Activated CD4-positive, alpha-beta T cell treated with anti-CD3 and anti-CD28 coated beads for 1 hour (primary cell): ENCODE measurements at places on chromosomes 4 and X.
A peak's percentile ranks its signal among the peaks of the same experiment; 100 is the strongest.

GRCh38 chr4:140926672-140927071 lies 170.5 kb upstream of the TBC1D9 start:
- no peak for DNase-seq

DNA sequence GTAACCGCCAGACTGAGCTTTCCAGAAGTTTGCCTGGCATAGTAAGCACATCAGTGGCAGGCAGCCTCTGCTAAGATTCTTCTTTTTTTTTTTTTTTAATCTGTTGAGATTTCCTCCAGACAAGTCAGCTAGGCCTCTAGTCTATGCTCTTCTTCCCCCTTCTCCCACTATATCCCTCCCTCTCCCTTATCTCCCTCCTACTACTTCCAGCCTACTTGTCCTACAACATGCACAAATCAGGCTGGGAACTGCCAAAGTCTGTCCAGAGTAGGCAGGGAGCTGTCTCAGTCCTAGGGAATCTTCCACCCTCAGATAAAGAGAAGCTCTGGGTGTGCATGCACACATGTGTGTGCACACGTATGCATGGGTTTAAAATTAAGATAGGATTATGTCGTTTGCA lies 49.7 kb upstream of the ARMCX2 start:
- no peak for DNase-seq

DNA sequence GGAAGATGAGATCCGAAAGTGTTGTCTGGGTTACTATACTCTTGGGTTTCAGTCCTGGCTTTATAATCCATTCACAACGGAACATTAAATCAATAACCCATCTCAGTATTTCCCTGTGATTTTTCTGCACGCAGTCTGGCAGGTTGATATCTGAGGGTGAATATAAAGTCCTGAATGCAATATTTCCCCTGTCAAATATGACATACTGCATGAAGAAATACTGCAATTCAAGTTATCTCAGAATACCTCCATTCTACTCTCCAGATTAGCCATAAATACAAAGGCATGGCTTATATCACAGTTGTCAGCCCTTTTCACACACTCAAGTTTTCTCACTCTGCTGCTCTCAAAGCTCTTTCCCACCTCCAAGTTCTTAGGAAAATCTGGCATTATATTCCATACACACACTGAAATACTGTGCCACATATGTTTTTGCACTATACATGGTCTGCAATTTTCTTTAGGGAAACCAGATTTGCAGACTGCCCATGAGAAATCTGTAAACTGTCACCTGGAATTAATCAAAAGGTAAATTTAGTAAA lies 64.7 kb downstream of the WDFY3 start:
- no peak for DNase-seq

- DNase-seq, result no peak
These were observed 196.5 kb upstream of the FTHL17 start for GRCh38 chrX:31268359-31268758.

DNA sequence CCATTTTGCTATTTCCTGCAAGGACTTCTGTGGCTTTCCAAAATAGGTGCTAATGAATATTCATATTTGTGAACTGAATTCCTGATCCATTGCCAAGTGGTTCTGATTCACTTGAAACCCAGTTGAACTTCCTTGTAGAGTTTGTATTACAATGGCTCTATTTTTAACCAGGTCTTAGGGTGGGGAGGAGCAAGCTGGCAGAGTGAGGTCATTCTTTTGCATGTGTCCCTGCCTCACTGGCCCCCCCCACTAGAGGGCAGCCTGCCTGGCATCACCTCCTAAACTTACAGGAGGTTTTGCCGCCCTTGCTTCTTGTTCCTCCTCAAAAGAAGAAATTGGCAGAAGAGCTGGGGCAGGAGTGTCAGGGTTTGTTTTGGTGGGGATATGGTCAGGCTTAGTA lies 10.5 kb downstream of the PTTG2 start:
- DNase-seq, result peak; percentile 29

DNA sequence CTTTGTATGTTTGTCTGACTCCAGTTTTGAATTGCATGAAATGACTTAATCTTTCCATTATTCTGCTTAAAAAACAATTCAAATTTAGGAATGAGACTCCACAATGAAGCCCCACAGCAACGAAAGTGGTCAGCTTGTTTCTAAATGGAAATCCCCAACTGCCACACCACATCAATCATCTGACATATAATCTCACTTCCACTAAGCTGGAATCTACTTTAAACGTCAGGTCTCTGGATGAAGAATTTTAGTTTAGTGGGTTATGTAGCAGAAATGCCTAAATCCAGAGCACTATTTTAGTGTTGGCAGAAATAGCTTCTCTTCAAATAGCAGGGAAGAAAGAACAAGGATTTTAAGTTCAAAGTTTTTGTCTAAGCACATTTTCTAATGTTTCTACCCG lies 1.7 kb upstream of the BMP2K start:
- no peak for DNase-seq

DNA sequence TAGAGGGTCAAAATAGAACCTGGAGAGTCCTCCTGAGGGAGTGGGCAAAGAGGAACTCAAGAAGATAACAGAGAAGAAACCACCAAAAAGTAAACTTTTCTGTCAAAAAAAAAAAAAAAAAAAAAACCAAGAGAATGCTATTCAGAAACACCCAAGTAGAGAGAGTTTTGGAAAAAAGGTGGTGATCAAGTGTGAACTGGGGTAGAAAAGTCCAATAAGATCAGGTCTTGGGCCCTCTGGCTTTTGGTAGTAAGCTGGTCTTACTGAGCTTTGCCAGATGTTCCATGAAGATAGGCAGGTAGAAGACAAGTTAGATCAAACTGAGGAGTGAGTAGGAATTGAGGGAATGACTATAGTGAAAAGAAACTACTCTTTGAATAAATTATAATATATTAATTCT lies 167.5 kb downstream of the COL25A1 start:
- DNase-seq, result no peak

- no peak for DNase-seq
These were observed 830.8 kb downstream of the ADGRL3 start for GRCh38 chr4:62030958-62031357.

DNA sequence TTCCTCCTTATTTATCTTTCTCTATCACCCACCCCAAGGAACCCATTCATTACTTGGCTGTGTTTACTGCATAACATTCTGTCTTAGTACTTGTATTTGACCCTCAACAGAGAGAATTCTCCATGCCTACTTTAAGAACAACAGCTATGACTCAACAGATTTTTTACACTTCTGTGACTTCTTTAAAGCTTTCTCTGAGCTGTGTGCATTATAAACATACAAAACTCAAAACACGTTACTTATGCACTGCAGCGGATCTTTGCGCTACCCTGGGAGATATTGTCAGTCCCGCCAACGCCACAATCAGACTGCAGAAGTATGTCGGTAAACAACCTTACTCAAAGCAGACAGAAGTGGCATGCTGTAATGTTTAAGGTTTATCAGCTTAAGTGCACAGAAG lies 35.1 kb downstream of the PRKX start:
- no peak for DNase-seq
